ENCODE measurements at places on chromosomes 3 and 15. TPM values are rescaled to one million over a fixed set of nuclear protein-coding genes. Genes with fewer than 3 reads are reported as not detected.

CPLX3 gene
- 0.09 TPM for total RNA-seq

- no peak for DNase-seq
These were observed 22.3 kb downstream of the CFAP92 start for GRCh38 chr3:128971421-128972100.

DNA sequence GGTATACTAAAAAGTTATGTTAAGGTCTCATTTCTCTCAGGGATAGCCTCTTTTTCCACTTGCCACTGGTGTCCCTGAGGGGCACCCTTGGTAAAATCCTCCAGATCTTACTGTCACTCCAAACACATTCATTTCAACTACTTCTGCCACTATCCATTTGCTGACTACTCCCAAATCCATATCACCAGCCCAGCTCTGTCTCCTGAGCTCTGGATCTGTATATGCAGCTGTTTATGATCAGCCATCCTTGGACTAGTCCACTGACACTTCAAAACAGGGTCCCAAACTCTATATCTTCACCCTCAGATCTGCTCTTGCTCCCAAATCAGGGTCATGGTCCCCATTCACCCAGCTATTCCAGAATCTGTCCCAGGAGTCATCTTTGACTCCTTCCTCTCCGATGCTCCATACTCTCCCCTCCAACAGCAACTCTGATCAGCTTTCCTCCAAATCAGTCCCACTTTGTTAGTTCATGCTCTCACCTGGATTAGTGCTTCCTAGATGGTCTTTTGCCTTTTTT lies 9.9 kb downstream of the NCEH1 start:
- no peak for DNase-seq

GRCh38 chr3:17412950-17413530 lies 329.4 kb downstream of the TBC1D5 start:
- DNase-seq: no peak

HEG1 gene
- total RNA-seq: 7.9 TPM

All from WTC11 (cell line).